ENCODE measurements at places on chromosomes 12 and 14.

GRCh38 chr12:76002598-76003354, 28.8 kb downstream of the PHLDA1 start:
- no peak for DNase-seq

DNA sequence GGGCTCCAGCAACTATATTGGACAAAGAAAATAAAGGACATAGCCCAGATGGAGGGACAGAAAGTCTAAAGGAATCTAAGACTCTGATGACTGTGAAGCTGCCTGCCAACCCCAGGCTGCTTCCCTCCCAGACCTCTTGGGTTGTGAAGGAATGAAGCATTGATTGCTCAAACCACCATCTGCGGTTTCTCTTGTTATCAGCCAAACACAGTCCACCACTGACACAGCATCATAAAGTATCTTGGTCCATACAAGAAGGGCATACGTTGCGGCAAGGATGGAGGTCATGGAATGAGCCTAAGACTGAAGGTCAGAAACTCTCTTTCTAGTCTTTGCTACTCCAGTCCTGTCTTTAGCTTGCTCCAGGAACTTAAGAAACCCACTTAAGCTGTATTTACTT, 58.5 kb upstream of the PLXNC1 start:
- DNase-seq = no peak

- DNase-seq = no peak
Observed at GRCh38 chr12:1473418-1473817, 121.0 kb downstream of the FBXL14 start.

GRCh38 chr14:45181806-45182205, 46.1 kb downstream of the FANCM start:
- DNase-seq = no peak

GRCh38 chr12:67722296-67722695, 73.8 kb downstream of the DYRK2 start:
- DNase-seq = no peak

- DNase-seq = peak; percentile 55
Observed at GRCh38 chr12:121576851-121577391, 3.9 kb downstream of the KDM2B start.

DNA sequence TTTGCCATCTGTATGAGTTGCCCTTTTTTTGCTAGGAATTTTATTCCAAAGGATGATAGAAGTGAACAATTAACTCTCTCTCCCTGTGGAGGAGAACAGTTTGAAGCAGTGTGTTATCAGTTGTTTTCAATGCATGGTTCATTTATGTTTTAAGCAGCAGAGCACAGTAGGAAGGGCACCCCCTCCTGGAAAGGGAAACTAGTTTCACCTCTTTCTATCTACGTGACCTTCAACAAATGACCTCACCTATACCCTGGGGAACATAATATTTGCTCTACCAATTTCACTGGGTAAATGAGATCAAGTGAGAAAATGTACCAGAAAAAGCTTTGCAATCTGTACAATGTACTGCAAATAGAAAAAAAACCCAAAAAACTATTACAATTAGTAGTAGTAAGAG, 5.4 kb upstream of the DCP1B start:
- DNase-seq = no peak

- DNase-seq = no peak
Observed at GRCh38 chr12:111653596-111653995, 32.2 kb downstream of the BRAP start.

DNA sequence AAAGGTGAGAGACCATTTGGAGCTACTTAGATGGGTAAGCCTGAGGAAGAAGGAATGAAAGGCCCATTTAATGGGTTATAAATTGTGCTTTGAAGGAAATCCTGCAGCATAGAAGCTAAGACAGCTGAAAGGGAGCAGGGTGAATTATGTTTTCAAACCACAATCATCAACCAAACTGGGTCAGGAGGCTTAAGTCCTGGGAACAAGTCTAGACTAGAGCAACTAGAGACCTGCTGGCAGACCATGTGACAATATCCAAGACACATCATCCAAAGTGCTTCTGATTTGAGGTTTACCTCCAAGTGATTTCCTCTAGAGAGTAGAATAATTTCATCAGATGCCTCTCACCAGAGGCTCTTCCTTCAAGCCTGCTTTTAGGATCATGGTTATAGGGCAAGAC, 53.7 kb downstream of the MAP3K9 start:
- DNase-seq = no peak

- DNase-seq = no peak
Observed at GRCh38 chr12:111180426-111181142, 188.3 kb downstream of the PHETA1 start.

DNA sequence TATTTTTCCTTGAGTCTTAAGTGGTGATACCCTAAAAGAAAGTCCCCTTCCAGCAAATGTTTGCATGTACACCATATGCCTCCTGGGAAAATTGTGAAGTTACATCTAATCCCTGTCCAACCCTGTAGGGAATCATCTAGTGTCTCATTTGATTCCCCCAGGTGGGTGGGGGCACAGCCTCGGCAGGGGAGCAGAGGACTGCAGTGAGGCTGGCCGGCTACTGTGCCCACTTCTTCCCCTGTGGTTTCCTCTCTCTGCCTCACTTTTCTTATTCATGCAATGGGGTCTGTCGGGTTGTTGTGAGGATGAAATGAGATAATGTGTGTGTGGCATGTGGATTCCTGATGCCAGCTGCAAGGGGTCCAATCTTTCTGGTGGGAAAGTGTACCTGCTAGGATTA, 6.0 kb downstream of the PAPLN start:
- no peak for DNase-seq

- DNase-seq = no peak
Observed at GRCh38 chr14:21308132-21308478, 28.2 kb downstream of the RPGRIP1 start.

- no peak for DNase-seq
Observed at GRCh38 chr12:7712841-7713442, 1.7 kb downstream of the DPPA3 start.

Measured in nephron progenitor cell (in vitro differentiated cells).